ENCODE measurements at places on chromosomes 11 and 22.
A peak's percentile ranks its signal among the peaks of the same experiment; 100 is the strongest.

DNA sequence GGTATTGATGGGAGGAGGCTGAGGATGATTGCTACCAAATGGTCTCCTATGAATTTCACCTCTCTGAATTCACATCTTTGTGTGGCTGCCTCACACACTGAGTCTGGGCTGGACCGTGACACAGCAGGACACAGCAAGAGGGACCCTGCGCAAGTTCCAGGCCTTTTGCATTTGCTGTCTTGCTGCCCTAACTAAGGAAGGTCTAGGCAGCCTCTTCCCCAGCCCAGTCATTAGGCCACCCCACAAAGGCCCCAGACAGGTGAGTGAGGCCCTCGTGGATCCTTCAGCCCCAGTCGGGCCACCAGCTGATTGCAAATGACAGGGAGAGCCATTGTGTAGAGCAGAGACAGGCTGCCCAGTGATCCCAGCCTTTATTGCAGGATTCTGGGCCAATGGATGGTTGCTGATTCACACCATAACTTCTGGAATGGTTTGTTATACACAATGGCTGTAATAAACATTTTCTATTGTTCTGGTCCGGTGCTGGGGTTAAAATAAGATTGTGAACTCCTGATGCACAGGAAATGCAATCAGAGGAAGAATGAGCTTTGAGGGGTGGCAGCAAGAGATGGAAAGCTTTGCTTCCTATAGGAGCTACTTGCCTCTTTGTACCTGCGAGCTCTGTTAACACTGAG, 28.5 kb upstream of the CSNK2A3 start:
- no peak for DNase-seq

DNA sequence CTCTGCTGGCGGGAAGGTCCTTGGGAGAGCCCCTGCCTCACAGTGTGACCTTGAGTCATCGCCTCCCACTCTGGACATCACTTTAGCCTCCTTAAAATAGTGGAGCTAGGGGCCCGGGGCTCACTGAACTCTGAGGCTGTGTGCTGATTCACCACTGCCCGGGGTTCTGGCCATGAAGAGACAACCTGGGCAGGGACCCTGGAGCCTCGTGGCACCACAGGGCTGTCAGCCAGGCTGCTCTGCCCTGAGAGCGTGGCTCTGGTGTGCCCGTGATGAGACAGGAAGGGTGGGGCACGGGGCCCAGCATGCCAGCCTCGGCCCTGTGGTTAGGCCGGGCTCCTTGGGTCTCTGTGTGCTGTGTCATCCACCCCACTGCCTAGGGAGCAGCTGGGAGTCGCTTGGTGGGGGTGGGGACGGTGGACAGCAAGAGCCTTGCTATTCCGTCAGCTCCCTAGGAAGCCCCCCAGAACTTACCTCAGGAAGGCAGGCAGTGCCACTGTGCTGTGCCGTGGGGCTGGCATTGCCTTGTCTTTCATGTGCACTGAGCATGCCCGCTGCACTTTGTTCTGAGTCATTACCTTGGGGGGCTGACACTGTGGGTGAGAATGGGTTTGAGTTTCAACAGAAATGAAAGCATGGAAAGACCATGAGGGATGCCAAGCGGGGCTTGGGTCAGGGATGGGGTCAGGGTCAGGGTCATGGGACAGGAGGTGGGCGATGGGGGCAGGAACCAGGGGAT, 31.7 kb downstream of the TPCN2 start:
- no peak for DNase-seq

DNA sequence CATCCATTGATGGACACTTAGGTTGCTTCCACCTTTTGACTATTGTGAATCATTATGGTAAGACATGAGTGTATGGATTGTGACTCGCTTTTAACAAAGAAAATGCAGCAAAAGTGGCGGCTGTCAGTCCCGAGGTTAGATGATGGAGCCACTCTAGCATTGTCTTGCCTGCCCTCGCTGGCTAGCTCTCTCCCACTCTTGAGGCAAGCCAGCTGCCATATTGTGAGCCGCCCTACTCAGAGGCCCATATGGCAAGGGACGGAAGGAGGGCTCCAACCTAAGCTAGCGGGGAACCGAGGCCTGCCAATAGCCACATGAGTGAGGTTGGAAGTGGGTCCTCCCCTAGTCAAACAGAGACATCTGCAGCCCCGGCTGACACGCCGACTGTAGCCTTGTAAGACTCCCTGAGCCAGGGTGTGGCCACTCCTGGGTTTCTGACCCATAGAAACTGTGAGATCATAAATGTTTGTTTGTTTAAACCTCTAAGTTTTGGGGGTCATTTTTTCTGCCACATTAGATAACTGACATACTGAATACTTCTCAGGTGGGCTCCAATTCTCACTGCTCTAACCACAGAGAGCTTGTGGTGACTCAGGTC, 160.2 kb downstream of the LDLRAD3 start:
- DNase-seq: no peak

DNA sequence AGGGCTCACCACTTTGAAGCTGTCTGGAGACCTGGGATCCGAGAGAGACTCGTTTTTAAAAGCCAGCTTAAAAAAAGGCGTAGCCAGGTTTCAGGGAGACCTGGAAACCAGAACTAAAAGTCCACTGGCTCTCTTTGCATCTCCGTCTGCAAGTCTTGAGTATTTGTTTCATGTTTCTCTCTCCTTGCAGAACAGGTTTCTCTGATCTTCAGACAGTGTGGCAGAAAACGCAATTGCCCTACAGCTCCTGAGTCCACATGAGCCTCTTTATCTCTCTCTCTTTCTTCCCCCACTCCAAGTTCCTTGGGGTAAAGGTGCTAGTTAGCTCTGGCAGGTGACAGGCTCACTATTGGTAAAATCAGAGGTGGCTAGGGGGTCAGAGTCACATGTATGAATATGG, 67.0 kb upstream of the AMPD3 start:
- DNase-seq: no peak

- DNase-seq: no peak
Measured at GRCh38 chr11:44747316-44747715, 20.6 kb downstream of the TSPAN18 start.

- DNase-seq: no peak
Measured at GRCh38 chr22:35478633-35479107, 62.0 kb upstream of the RASD2 start.

- DNase-seq: no peak
Measured at GRCh38 chr11:14149683-14150082, 187.2 kb downstream of the SPON1 start.

- no peak for DNase-seq
Measured at GRCh38 chr11:32315121-32315520, 120.2 kb downstream of the WT1 start.

- DNase-seq: no peak
Measured at GRCh38 chr11:122091835-122092234, 24.2 kb downstream of the BLID start.

DNA sequence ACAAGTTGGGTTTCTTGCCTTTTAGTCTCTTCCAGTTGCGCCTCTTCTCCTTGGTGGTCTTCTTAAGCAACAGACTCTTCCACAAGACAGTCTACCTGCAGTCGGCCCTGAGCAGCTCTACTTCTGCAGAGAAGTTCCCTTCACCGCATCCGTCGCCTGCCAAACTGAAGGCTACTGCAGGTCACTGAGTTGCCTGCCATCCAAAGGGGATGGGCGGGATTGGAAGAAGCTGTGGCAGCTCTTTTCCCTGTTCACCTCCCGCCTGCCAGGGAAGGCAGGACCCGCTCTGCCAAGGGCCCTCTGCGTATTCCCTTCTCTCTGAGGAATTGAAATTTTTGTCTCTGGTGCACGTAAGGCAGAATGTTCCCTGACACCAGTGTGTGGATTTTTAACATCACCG, 9.2 kb upstream of the STT3A start:
- peak; percentile 13 for DNase-seq

GRCh38 chr11:30960387-30960992, 374.3 kb upstream of the MPPED2 start:
- peak; percentile 17 for DNase-seq

DNA sequence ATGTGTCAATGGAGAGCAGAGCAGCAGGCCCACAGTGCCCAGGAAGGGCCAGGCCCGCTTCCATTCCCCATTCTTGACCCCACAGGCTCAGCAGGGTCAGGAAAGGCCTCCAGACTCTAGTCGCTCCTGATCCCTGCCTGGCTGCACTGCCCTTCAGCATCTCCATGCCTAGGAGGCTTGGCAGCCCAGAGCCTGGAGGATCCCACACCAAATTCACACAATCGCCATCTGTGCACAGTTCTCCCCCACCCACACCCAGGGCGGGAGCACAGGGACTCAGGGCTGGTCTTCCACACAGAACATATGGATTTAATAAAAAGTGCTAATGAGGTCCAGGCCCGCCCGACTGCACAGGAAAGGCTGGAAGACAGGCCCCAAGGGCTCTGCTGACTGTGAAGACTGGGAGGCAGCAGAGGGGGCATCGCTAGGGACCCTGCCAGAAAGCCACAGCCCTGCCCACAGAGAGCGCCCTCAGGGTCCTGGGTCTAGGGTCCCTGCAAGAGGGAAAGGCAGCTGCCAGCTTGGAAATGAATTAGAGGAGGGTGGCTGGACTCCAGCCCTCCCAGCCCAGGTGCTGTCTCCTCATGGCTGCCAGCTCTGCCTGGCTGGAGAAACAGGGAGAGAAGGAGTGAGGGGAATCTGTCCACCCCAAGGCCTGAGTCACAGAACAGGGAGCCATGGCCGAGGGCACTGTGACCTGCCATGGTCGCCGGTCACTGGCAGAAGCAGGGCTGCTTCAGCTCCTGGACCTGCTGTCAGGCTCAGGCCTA, 39.7 kb downstream of the DKK3 start:
- no peak for DNase-seq

DNA sequence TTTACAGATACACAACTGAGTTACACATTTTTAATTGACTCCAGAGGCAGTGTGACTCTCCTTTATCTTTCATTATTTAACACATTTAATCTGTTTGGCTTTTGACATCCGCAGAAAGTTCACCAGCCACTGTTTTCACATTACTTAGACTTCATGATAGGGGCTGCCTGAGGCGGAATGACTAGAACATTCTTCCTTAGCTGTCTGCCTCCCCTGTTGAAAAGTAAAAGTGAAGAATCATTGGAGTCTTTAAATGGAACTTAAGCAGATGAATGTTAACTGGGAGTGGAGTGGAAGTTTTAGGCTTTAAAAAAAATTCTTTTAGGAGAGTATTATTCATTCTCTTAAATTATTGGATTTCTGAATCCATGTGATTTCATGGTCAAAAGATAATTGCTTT, 229.2 kb upstream of the MTNR1B start:
- DNase-seq: no peak

GRCh38 chr11:134244593-134244992, 8.6 kb downstream of the THYN1 start:
- no peak for DNase-seq

DNA sequence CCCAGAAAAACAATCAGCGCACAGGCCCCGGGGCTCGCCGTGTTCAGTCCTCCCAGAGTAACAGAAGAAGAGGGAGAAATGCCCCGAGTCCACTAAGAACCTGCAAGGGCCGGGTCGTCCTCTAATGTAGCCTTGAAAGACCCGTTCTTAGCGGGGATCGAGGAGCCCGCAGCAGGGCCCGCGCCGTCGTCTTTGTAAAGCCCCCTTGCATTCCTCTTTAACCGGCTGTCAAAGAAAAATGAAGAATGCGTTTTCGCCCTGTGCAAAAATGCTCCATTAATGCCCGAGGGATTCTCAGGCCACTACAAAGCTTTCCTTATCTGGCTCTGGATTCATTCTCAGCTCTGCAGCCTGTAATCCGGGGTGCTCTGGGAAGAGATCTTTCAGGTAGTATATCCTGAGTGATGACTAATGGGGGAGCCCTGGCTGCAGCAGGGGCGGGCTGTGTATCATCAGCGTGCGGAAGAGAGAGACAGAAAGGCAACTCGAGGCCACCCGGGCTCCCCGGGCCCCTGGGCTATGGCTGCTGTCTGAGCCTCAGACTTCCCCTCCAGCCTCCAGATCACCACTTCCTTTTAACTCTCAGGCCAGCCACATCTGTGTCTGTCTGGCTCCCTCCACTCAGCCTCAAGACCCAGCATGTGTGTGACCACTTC, 78.2 kb downstream of the FBLN1 start:
- no peak for DNase-seq

GRCh38 chr22:40182231-40182835, 4.6 kb downstream of the TNRC6B start:
- no peak for DNase-seq

GRCh38 chr22:39645532-39645931, 75.0 kb downstream of the CACNA1I start:
- no peak for DNase-seq

- DNase-seq: no peak
Measured at GRCh38 chr11:125447721-125448120, 48.3 kb downstream of the FEZ1 start.

GRCh38 chr11:9566561-9567063, 6.9 kb upstream of the WEE1 start:
- no peak for DNase-seq

DNA sequence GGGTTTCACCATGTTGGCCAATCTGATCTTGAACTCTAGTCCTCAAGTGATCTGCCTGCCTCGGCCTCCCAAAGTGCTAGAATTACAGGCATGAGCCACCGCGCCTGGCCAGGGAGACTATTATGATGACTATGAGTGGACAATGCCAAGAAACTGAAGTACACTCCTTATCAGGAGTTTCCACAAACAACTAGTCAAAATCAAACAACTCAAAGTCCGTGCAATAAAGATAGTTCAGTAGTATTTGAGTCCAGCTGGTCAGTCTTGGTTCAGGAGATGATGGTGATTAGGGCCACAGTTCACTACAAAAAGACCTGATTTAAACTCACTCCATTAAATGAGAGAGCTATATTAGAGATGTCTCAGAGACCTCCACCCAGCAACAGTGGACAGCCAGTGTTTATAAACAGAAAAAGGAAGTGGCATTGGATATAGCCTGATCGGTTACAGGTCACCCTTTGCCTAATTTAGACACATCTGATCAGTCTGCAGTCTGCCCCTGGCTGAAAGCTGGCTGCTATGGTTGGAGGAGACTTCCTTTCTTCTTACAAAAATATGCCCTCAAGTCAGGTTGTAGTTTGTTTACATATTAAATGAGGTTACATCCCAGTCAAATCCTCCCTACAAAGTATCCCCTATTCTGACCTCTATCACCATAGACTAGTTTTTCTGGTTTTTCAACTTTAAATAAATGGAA, 17.0 kb downstream of the CD3E start:
- DNase-seq: no peak

- DNase-seq: no peak
Measured at GRCh38 chr22:34324763-34325162, 404.5 kb upstream of the LARGE1 start.
